ENCODE measurements at places on chromosomes 3 and 15.

DNA sequence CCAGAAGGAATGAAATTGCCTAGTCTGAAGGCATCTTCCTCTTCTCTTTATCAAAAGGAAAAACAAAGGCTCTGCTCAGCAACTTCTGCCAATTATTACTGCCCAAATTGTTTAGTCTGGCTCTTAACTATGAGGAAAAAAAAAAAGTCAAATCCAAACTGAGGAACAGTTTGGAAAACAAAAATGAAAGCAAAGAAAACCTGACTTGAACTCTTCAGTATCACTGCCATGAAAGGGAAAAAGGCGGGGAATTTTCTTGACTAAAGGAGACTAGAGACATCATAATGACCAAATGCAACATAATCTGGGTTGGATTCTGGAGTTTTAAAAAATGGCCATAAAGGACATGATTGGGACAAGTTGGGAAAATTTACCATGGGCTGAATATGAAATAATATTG, 156.3 kb downstream of the STT3B start:
- no peak for DNase-seq

DNA sequence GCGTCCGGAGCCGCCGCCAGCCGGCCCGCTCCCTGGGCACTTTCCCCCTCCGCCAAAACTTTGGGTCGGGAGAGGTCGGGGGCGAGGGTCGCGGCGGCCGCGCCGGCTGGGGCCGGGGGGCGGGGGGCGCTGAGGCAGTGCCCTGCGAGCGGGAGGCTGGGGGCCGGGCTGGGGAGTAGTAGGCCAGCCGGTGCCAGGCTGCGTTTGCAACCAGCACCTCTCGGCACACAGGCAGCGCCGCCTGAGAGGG, 452 bp downstream of the BBX start:
- DNase-seq, result no peak

DNA sequence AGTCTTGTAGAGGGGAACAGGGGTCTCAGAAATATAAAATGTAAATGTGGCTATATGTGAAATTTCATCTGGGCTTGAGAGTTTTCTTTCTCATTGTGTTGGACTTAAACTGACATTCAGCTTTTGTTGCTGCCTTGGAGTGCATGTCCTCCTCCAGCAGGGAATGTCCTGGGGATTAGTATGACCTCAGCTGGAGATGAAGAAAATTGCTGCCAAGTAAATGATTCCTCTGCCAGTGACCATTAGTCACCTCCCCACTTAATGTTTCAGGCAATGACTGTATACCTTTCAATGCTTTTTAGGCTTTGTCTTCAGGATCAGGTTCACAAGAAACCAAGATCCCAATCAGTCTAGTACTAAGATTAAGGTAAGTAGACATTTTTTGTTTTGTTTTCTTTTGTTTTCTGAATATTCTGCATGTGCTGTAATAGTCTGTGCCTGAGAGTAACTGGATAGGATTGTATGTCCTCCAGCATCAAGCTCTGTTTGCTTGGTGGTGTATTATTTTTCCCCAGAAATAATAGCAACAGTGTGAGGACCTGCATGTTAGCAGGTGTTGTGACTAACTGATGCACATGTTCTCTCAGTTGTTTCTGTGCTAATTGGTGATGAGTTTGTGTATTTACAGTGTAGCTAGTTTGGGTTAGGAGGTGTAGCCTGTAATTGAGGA, 18.1 kb upstream of the SLC22A13 start:
- DNase-seq, result no peak

GRCh38 chr3:129992781-129993180, 18.3 kb downstream of the TRH start:
- no peak for DNase-seq

DNA sequence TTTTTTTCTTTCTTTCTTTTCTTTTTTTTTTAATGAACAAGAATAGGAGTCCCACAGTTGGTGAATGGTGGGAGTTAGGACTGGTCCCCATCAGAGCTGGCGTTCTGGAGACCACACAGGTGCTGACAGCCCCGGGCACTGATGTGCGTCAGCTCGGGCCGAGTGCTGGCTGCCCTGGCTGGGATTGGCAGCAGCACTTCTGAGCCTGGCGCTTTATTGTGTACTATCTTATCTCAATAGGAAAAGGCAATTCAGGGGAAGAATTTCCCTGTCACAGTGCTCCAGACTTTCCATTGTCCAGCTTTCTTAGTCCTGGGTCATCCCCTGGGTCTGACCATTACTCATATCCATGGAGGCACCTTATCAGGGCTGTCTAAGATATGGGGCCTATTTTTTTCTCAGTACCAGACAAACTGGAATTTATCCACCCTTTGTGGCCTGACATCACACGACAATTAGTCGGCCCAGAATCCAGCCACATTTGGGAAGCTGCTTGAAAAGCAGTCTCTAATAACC, 54.1 kb downstream of the TMEM44 start:
- DNase-seq, result no peak

Data from NCI-H510A (cell line).